K562 (cell line): ENCODE measurements at places on chromosomes 3 and 15. TPM values are rescaled to one million over a fixed set of nuclear protein-coding genes. Genes with fewer than 3 reads are reported as not detected.

Gene MB21D2
- not detected in 2 replicates for total RNA-seq

DNA sequence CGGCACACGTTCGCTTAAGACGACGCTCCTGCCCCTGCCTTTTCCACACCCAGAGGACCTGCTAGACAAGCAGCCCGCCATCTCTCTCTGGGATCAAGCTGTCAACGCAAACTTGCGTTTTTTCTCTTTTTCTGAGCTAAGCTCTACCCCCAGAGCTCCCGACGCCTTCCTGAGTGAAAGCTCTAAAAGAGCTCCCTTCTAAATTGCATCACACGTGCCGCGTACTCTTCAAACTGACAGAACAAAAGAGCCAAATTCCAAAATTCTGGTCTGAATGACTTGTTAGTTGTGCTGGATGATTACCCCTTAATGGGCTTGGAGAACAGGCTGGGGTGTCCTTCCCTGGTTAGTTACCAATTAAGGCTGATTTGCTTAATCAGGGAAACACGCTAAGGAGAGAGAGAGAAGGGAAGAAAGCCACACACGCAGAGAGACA lies 81.2 kb downstream of the MDFIC2 start:
- no peaks in the 10 kb centered on the region for H3K4me1 ChIP-seq
- DNase-seq: no peak
- no peak overlapping the region for H3K4me3 ChIP-seq
- no peak overlapping the region for H3K27ac ChIP-seq
- no peaks in the 10 kb centered on the region for H3K36me3 ChIP-seq
- no peaks in the 10 kb centered on the region for H3K27me3 ChIP-seq

DNA sequence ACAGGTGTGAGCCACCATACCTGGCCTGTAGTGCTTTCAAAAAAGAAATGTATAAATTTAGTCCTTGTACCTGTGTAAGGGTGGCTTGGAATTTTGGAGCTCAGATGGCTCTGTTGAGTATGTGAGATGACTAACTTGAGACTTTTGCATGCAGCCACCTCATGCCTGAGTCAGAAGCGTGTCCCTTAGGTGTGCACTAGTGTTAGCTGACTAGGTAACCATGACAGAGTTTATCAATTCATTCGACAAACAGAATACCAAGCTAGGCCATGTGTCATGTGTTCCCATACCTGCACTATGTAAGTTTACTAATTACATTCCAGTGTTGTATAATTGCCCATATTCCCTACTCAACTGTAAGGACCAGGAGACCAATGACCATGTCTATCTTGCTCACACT lies 4.0 kb upstream of the ZNF639 start:
- H3K36me3 ChIP-seq: no peaks in the 10 kb centered on the region
- DNase-seq: no peak
- no peak overlapping the region for H3K4me3 ChIP-seq
- H3K27ac ChIP-seq: no peak overlapping the region
- H3K27me3 ChIP-seq: no peaks in the 10 kb centered on the region

Gene RTP4
- not detected in 2 replicates for total RNA-seq

DNA sequence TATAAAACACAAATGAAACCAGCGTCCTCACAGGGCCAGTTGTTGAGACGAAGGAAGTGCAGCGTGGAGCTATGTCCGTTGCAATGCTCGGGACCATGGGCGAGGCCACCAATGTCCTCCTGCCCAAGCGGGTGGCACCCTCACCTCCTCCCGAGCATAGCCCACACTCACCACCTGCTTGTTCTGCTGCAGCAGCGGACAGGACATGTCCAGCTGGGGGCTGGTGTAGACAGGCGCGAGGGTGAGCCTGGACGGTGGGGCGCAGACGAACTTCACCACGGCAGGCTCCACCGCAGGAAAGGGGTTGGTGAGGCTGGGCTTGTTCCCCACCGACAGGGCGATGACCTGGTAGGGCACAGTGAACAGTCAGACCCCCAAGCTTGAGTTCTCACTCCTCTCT lies 62.1 kb downstream of the NUP210 start:
- peaks cover 14% of the 10 kb centered on the region for H3K4me1 ChIP-seq
- no peaks in the 10 kb centered on the region for H3K27me3 ChIP-seq
- H3K27ac ChIP-seq: no peak overlapping the region
- peaks cover 99% of the 10 kb centered on the region for H3K36me3 ChIP-seq
- H3K4me3 ChIP-seq: no peak overlapping the region
- DNase-seq: no peak

DNA sequence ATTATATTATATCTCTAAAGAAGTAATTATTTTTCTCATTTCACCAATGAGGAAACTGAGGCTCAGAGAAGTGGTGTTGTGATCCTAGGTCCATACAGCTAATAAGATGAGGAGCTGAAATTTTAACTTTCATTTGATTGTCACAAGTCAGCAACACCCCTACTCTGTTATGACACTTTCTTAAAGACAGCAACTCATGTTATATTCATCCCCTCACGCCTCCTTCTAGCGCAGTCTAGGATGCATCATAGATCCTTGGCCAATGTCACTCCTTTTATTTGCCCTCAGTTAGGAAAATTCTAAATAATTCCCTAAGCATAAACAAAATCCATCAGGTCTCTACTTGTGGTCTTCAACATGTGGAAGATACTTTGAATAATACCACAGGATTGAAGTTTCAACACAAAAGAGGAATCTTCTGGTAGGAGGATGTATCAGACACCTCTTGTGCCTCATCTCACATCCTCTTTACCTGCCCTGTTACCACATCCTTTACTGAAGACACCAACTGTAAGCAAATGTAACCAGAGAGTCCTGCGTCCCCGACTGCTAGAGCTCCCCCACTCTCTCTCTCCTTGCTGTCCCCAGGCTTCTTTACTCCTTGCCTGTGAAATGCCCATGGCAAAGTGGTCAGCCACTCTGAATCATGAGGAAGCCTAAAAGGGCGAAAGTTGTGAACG lies 53.7 kb downstream of the TRIM42 start:
- no peak for DNase-seq
- no peaks in the 10 kb centered on the region; the same call in 1 of the 2 replicates for H3K4me1 ChIP-seq
- no peak overlapping the region for H3K4me3 ChIP-seq
- peaks cover 12% of the 10 kb centered on the region for H3K27me3 ChIP-seq

DNA sequence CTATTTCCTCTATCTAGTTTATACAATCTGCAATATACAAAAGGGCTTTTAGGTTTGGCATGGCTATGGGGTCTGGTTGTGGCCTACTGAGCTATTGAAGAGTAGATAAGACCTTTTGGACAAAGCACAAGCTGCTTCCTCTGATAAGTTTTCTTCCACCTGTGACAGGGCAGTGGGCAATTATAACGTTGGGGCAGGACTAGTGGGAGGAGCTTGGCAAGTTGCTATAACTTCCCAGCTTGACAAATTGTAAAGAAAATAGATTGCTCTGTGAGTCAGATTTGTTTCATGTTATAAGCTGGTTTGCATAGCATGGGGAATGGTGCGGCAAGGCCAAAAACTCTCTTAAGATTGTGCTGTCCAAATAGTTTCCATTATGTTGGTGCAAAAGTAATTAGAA lies 64.9 kb downstream of the SLC7A14 start:
- no peaks in the 10 kb centered on the region for H3K4me1 ChIP-seq
- H3K27ac ChIP-seq: no peak overlapping the region

DNA sequence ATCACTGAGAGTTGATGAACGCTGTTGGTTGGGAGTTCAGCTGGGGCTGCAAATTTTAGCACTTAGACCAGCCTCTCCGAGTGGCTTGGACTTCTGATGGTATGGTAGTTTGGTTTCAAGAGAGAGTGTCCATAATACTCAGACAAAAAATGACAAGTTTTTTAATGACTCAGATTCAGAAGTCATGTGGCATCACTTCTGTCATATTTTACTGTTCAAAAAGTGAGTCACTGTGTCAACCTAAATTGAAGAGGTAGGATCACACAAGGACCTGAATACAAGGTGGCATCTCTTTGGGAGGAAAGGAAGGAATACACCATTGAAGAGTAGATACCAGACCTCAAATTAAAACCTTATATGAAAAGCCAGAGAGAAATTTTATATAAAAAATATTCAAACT lies 99.1 kb upstream of the CHMP2B start:
- H3K4me3 ChIP-seq: no peak overlapping the region
- no peaks in the 10 kb centered on the region for H3K27me3 ChIP-seq
- DNase-seq: no peak
- H3K4me1 ChIP-seq: no peaks in the 10 kb centered on the region
- H3K36me3 ChIP-seq: no peaks in the 10 kb centered on the region

DNA sequence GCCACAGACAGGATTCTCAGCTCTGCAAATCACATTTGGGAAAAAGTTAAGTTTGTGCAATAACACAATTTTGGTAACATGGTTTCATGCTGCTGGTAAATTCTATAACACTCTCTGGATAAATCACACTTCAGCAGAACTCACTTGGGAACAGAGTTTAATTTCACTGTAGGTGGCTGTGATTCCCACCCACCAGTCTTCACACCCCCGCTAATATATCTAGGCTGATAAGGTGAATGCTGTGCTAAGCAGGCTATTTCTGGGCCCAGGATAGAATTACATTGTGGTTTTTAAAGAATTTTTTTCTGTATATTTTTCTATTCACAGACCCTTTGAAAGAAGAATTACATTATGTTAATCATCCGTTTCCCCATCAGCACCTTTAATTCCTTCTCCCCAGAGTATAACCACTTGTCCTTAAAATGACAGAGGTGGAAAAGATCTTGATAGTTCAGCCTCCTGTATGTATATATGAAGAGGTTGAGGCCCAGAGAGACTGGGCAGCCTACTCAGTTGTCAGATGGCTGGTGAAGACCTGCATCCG lies 22.9 kb downstream of the MAP2K1 start:
- H3K36me3 ChIP-seq: 0 out of 3 replicates have a peak, but pooled peaks cover 4% of the 10 kb centered on the region
- H3K27ac ChIP-seq: no peak overlapping the region
- no peaks in the 10 kb centered on the region for H3K27me3 ChIP-seq

Gene NEO1
- 0.64 and 0.76 TPM in 2 replicates for total RNA-seq

- no peaks in the 10 kb centered on the region; the same call in 1 of the 2 replicates for H3K27me3 ChIP-seq
- no peaks in the 10 kb centered on the region for H3K36me3 ChIP-seq
- H3K27ac ChIP-seq: no peak overlapping the region
- no peaks in the 10 kb centered on the region for H3K4me1 ChIP-seq
- peak; percentile 62 for DNase-seq
- H3K4me3 ChIP-seq: no peak overlapping the region
Measured at GRCh38 chr15:38683382-38684242, 119.0 kb upstream of the RASGRP1 start.

- H3K4me1 ChIP-seq: peaks cover 5% of the 10 kb centered on the region
- H3K27ac ChIP-seq: no peak overlapping the region
- no peak for DNase-seq
- no peaks in the 10 kb centered on the region for H3K36me3 ChIP-seq
Measured at GRCh38 chr3:50217681-50218080, 12.6 kb downstream of the SLC38A3 start.

Gene CISH
- 47.7 and 48.8 TPM in 2 replicates for total RNA-seq

Gene PLSCR2
- total RNA-seq: 0.18 and 0.40 TPM in 2 replicates

DNA sequence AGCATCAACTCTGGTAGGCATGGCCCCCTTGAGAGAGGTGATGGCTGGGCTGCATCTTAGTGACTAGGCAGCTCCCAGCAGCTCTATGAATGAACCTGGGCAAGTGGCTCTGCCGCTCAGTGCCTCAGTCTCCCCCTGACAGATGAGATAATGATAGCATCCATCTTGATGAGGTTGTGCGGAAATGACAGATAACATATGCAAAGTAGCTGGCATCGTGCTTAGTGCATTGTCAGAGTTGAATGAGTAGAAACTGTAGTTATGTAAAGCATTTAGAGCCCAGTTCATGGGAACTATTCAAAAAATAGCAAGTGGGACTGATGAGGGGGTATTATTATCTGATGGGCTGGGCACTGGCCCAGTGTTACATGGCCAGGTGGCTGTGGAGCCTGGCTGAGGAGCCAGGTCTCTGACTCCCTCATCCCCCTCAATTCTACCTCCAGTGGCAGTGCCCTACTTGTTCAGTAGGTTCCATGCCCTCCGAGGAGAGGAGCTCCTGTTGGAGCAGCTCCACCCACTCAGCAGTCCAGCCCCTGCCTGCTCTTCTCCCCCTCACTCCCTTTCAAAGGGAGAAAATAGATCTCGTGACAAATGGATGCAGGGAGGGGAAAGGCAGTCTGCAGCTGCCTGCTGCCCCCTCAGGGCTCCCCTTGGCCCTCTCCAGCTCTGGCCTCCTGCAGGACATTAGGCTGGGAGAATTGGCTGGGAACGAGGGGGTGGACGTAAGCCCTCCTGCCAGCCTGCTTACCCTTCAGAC lies 6.6 kb downstream of the PRKCD start:
- no peak overlapping the region for H3K27ac ChIP-seq
- H3K36me3 ChIP-seq: peaks cover 6% of the 10 kb centered on the region; the same call in 1 of the 3 replicates
- peaks cover 15% of the 10 kb centered on the region; the same call in 2 of the 3 replicates for H3K4me1 ChIP-seq
- no peak for DNase-seq
- no peak overlapping the region for H3K4me3 ChIP-seq

Gene IGSF11
- 1.2 and 1.5 TPM in 2 replicates for total RNA-seq

- H3K36me3 ChIP-seq: no peaks in the 10 kb centered on the region
- H3K27me3 ChIP-seq: no peaks in the 10 kb centered on the region
- no peak overlapping the region for H3K4me3 ChIP-seq
Measured at GRCh38 chr15:56774356-56774755, 41.0 kb upstream of the ZNF280D start.

GRCh38 chr3:50274371-50275104 lies 4.3 kb upstream of the LSMEM2 start:
- H3K4me3 ChIP-seq: no peak overlapping the region
- H3K4me1 ChIP-seq: peaks cover 53% of the 10 kb centered on the region
- H3K36me3 ChIP-seq: no peaks in the 10 kb centered on the region
- H3K27me3 ChIP-seq: no peaks in the 10 kb centered on the region

DNA sequence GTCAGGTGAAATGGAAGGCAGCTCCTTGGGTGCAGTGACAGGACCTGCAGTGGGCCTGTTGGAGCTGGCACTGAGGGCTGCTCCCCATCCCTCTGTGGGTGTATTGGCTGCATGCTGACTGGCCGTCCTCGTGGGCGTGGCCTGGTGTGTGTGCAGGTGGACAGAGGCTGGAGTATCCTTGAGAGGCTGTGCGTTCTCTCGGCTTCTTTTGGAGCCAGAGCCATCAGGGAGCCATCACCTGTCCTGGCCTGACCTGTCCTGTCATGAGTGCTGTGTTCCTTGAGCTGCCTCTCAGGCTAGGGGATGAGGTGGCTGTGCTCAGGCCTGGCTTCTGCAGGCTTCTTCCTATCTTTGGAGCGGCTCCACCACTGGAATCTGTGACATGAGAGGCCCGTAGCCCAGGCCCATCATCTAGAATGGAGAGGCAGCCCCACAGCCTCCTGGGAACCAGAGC lies 61.5 kb downstream of the APBA2 start:
- H3K4me1 ChIP-seq: peaks cover 6% of the 10 kb centered on the region; the same call in 1 of the 3 replicates
- no peak overlapping the region for H3K4me3 ChIP-seq
- no peak overlapping the region for H3K27ac ChIP-seq

GRCh38 chr15:47614360-47615011 lies 102.8 kb upstream of the SEMA6D start:
- no peaks in the 10 kb centered on the region for H3K27me3 ChIP-seq
- no peak overlapping the region for H3K4me3 ChIP-seq
- no peak for DNase-seq

GRCh38 chr3:50603261-50604109 lies 8.1 kb downstream of the CISH start:
- H3K4me3 ChIP-seq: no peak overlapping the region
- H3K36me3 ChIP-seq: peaks cover 51% of the 10 kb centered on the region
- H3K4me1 ChIP-seq: peaks cover 76% of the 10 kb centered on the region
- no peaks in the 10 kb centered on the region for H3K27me3 ChIP-seq
- peak overlapping the region; percentile 96 for H3K27ac ChIP-seq
